ENCODE measurements at places on chromosomes 4 and X.
A peak's percentile ranks its signal among the peaks of the same experiment; 100 is the strongest.

GRCh38 chr4:54231419-54231767 is 2.3 kb downstream of the PDGFRA start:
- DNase-seq = no peak

- no peak for DNase-seq
Observed at GRCh38 chr4:121952290-121952689, 430 bp upstream of the TRPC3 start.

DNA sequence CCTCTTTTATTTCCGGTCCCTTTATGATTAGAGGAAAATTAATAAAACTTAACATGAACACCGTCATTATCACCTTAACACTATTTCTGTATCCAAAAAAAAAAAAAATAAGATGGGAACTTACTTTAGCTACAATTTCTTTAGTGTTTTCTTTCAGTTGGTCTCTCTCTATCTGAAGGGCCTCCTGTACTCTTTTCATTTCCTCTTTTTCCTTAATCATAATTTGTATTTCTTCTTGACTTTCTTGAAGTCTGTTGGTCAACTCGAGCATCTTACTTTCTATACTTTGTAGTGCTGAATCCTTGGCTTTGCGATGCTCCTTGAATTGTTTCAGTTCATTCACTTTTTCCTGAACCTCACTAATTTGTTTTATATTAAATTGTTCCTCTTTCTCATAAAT is 45.3 kb upstream of the BDH2 start:
- no peak for DNase-seq

DNA sequence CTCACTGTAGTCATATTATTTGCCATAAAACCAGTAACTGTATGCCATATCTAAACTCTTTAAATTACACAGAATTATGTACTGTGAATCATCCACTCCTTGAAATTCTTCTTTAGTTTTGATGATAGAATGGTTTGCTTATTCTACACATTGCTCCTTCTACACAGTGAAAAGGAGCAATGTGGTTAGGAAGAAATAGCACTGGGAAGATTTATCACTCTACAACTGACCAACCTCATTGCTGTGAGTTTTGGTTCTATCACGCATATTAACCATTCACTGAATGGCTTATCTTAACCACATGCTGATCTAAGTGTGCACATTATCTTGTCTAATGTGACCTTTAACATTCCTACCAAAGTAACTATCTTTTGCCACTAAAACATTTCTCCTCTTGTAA is 415.7 kb upstream of the NDST4 start:
- no peak for DNase-seq

GRCh38 chrX:102067966-102068723 is 57.3 kb upstream of the TCEAL2 start:
- peak; percentile 13 for DNase-seq

DNA sequence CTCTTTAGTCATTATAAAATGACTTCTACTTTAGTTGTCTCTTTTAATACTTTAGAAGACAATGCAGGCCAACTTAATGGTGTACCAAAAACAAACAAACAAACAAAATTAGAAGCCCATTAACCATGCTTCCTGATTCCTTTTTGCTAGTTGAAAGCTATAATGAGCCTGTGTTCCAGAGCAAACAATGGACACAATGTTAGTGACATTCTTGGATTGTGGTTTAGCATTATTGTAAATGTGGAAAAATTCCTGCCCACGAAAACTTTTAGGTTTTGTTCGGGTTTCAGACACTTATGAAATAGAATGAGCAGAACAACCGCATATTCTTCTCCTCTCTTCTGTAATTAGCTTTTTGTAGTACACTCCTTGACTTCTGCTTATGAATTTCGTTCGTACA is 1682.7 kb upstream of the PCDH7 start:
- DNase-seq = no peak

DNA sequence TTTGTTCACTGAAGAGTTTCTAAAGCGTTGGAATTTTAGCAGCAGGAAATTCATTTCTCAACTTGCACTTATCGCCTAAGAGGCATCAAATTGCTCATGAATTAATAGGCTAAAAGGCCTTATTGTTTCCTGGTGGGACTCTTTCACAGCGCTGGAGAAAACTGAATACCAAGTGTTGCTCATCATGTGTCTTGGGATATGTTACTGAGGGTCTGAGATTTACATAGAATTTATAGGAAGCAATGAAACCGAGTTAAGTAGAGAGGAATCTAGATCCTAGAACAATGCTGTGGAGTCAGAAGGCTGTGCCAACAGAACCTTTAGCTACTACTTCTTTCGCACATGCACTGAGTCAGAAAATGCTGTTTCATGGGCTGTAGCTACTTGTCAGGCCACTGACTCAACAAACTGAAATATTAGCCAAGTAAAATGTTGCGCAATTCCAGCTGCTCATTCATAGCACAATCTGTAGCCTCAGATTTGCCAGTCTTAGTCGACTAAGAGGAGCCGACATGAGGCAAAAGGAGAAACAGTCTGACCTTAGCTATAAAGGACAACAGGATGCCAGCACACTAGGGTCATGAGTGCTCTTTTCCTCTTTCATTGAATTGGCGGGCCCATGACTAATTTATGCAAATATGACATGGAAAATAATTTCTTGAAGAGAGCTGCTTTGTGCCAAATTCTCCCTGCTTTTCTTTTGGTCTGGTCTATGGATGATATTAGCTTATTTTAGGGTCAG is 35.9 kb upstream of the CXCL8 start:
- DNase-seq = peak; percentile 85

- DNase-seq = no peak
Observed at GRCh38 chr4:151792530-151792929, 31.7 kb upstream of the GATB start.

- no peak for DNase-seq
Observed at GRCh38 chr4:124030147-124030546, 633.6 kb downstream of the SPRY1 start.

GRCh38 chrX:143580266-143580665 is 55.6 kb downstream of the SLITRK4 start:
- no peak for DNase-seq

- DNase-seq = no peak
Observed at GRCh38 chr4:76841026-76841425, 56.9 kb downstream of the SOWAHB start.

GRCh38 chr4:101942891-101943290 is 152.4 kb downstream of the BANK1 start:
- no peak for DNase-seq

All from NCI-H510A treated with DMSO at 0.1 percent for 48 hours (cell line).